NAMALWA (cell line): ENCODE measurements at places on chromosomes 7 and 10.
A peak's percentile ranks its signal among the peaks of the same experiment; 100 is the strongest.

DNA sequence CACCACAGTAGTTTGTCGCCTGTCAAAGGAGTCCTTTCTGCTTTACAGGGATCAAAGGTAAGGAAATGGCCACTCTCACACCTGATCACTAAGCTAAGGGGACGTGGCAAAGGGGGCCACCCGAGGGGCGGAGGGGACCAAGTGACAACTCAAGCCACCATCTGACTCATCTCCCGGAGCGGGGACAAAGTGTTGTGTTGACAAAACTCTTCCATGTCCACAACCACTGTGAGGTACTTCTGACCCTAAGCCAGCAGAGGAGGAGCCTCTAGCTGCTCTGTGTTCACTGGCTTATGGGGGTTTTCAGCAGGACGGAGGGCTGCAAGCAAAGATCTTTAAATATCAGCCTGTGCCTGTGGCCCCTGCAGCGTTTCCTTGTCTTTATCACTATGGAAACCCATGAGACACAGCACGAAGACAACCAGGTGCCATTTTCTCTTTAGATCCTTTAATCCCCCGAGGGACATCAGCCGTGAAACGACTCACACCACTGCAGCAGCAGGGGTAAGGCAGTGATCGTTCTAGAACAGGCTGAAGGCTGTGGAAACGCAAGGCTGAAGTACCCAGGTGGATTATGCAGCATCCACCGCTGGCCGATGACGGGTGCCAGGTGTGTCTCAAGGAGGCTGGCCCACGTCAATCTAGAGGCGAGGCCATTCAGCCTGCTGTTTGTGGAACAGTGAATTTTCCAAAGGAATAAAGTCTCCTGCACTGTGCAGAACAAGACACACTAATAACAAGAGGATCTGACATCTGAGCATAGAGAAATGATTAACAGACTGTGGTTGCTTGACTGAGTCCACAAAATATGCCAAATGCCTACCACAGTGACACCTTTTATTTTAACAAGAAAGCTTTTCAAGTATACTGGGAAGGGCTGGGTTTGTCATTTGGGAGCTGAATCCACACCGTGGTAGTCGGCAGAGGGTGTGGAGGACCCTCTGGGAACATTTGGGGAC is 26.6 kb upstream of the DDC start:
- peak; percentile 22 for DNase-seq

DNA sequence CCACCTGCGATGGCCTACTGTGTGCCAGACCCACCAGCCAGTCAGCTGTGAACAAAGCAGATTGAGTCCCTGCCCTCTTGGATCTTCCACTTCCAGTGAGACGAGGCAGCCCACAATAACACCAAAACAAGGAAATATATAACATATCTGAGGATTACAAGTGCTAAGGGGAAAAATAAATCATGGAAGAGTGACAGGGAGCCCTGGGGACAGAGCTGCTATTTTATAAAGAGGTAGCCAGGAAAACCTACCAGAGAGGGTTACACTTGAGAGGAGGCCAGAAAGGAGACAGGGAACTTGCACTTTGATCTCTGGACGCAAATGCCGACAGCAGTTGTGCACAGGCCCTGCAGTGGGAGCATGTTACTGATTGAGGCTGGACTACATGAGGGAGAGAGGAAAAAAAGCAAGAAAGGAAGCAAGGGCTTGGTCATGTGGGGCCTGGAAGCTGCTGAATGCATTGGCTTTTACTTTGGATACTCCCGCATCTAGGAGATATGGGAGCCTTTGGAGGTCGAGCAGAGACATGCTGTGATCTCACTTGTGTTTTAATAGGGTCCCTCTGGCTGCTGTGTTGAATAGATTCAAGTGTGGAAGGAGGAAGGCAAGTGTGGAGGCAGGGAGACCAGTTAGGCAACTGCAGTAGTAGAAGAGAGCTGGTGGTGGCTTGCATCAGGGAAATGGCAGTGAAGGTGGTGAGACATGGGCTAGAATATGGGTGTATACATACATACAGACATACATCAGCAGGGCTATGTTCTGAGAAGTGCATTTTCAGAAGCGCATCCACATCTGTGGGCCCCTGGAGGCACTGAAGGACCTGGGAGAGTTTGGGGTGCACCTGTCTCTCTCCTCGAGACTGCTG is 26.2 kb downstream of the MINDY4 start:
- DNase-seq, result no peak

DNA sequence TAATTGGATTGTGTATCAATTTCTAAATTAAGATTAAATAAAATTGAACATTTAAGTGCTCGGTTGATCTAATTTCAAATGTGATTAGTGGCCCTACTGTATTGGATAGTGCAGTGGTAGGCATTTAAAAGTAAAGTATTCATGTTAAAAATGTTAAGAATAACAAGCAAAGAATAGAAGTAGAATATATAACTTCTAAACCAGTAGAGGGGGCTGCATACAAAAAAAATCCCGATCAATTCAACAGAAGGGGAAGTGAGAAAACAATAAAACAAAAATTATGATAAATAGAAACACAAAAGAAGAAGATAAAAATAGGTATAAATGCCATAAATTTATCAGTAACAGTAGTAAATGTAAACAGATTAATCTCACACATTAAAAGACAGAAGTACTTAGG is 24.9 kb upstream of the WDFY4 start:
- DNase-seq, result peak; percentile 75

- no peak for DNase-seq
Observed at GRCh38 chr10:8187171-8187666, 132.7 kb downstream of the GATA3 start.

- DNase-seq, result no peak
Observed at GRCh38 chr7:84847790-84848189, 339.1 kb downstream of the SEMA3D start.
